ENCODE measurements at places on chromosomes 4 and X.
A peak's percentile ranks its signal among the peaks of the same experiment; 100 is the strongest.

DNA sequence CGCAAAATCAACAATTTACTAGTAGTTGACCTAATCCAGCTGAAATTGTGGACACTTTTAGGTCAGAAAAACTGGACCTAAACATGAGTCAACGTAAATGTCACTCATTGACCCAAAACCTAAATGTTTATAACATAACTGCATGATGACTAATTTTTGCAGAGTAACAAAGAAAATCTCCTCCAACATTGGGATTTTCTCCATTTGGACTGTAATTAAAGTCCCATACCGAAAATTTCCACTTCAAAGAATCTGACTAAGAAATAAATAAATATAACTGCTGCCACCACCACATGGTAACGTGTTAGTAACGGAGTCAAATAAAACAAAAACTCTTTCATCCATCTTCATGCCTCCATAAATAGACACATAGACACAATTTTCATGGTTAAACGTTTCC is 1.9 kb downstream of the ADGRA3 start:
- peak; percentile 77 for DNase-seq

GRCh38 chr4:111074523-111075114 is 451.7 kb upstream of the PITX2 start:
- no peak for DNase-seq

DNA sequence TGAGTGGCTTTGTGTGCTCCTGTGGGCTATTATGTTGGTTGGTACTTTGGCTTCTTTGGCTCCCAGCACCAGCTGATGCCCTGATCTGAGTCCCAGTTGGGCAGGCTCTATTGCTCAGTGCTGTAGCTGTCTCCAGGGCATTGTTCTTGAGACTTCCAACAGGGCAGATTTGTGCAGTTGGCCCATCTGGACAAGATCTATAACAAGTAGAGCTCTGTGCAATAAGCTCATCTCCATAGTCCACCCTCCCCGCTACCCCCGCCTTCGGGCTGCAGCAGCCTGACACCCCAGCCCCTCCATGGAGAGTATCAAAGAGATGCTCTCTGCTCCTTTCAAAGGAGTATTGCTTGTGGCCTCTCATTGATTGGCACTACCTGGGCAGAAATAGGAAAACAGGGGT is 5.8 kb upstream of the TMEM31 start:
- no peak for DNase-seq

DNA sequence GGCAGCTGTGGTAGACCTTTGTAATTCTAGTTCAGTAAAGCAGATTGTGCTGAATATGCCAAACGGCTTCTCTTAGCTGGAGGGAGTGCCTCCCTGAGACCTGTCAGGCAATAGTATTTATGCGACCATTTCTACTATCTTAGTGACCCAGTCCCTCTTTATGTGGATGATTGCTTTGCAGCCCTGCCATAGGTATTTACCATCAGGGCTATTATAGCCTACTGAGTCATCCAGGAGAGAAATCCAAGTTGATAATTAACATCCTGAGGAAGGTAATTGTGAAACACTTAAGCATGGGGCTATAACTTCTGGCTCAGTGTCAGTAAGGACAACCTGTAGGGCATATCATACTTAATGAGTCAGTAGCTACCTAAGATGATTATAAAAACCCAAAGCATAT is 103.9 kb upstream of the MAOA start:
- DNase-seq = no peak

DNA sequence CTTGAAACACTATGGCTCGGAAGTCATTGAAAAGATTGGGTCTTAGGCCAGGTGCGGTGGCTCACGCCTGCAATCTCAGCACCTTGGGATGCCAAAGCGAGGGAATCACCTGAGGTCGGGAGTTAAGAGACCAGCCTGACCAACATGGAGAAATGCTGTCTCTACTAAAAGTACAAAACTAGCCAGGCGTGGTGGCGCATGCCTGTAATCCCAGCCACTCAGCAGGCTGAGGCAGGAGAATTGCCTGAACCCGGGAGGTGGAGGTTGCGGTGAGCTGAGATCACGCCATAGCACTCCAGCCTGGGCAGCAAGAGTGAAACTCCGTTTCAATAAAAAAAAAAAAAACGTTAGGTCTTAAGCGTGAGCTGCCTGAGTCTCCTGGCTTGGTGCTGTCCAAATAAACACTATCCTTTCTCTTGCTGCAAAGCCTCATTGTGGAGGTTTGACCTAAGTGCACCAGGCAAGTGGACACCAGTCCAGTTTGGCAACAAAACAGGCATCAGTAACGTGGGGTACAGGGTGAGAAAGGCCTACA is 185.9 kb downstream of the DHRSX start:
- no peak for DNase-seq

GRCh38 chr4:183627979-183628588 is 30.9 kb downstream of the RWDD4 start:
- no peak for DNase-seq

DNA sequence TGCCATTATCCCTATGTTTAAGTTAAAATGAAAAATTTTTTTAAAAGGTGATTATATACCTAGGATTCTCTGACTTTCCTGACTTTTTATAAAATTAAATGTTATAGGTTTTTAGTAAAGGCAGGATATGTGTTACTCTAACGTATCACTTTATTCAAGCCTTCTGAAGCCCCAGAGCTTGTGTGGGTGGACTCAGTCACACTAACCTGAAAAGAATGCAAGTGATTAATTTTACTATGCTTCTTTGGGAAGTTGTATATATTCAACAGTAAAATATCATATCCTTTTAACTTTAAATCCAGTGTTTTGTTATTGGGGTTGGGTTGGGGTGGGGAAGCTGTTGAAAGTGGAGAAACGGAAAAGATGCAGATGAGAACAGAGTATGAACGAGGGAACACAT is 22.8 kb downstream of the PDLIM3 start:
- DNase-seq = peak; percentile 36

DNA sequence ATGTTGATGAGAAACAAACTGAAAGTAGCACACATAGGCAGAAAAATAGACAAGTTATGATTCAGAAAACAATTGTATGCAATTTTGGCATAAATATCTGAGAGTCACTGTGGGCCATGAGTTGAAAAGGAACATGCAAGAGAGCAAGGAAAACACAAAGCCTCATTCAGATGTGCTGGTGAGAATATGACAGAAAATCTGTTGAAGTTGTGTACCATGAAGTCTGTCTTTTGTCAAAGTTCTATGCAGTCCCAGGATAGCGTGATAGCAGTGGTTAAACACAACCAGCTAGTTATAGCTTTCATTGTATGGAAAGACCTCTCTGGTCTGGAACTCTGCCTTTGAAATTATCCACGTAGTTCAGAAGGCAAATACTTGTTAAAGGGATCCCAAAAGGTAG is 53.0 kb downstream of the TMEM154 start:
- no peak for DNase-seq

DNA sequence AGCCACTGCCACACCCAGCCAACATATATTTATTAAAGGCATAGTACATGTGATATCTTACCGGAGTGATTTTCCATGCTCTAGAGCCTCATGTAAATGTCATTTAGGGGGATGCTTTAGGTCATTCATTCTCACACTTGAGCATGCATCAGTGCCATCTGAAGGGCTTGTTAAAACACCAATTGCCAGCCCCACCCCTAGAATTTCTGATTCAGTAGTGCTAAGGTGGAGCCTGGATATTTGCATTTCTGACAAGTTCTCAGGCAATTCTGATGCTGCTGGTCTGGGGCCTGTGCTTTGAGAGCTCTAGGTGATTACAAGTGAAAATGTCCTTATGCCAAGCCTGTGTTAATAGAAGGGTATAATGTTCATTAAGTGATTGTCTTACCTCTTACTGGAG is 107.7 kb downstream of the PHEX start:
- DNase-seq = no peak

Measured in RKO (cell line).